Astrocyte of the cerebellum (primary cell): ENCODE measurements at places on chromosomes 7 and 10.

- no peak for DNase-seq
Observed at GRCh38 chr7:113752289-113752688, 166.5 kb downstream of the PPP1R3A start.

- no peak for DNase-seq
Observed at GRCh38 chr10:120368338-120368737, 88.7 kb upstream of the PLPP4 start.

DNA sequence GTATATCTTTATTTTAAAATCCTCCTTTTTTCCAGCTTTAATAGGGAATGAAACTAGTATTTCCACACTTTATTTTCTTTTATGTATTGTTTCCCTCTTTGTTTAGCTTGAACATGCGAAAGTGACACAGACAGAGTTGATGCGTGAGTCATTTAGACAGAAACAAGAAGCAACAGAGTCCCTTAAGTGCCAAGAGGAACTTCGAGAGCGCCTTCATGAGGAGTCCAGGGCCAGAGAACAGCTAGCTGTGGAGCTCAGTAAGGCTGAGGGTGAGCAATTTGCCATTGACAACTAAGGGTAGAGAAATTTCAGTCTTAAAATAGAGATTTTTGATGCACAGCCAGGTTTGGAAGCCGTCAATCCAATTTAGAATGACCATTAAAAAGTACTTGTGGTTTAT is 73.1 kb downstream of the CYP51A1 start:
- DNase-seq, result no peak

DNA sequence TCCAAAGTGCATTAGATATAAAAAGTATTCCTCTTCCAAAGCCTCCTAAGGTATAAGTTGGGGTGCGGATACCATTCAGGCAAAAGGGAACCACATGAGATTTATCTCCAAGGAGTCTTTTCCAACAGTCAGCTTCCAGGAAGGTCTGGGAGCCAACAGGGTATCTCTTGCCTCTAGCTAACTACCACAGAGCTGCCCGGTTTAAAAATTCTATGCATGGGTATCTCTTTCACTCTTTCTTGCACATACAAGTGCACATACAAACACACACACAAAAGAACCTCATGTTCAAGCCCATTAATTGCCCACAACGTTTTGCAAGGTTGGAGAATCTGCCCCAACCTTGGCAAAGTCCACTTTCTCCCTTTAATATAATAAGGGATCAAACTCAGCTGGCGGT is 80.7 kb downstream of the CDK6 start:
- DNase-seq, result no peak

DNA sequence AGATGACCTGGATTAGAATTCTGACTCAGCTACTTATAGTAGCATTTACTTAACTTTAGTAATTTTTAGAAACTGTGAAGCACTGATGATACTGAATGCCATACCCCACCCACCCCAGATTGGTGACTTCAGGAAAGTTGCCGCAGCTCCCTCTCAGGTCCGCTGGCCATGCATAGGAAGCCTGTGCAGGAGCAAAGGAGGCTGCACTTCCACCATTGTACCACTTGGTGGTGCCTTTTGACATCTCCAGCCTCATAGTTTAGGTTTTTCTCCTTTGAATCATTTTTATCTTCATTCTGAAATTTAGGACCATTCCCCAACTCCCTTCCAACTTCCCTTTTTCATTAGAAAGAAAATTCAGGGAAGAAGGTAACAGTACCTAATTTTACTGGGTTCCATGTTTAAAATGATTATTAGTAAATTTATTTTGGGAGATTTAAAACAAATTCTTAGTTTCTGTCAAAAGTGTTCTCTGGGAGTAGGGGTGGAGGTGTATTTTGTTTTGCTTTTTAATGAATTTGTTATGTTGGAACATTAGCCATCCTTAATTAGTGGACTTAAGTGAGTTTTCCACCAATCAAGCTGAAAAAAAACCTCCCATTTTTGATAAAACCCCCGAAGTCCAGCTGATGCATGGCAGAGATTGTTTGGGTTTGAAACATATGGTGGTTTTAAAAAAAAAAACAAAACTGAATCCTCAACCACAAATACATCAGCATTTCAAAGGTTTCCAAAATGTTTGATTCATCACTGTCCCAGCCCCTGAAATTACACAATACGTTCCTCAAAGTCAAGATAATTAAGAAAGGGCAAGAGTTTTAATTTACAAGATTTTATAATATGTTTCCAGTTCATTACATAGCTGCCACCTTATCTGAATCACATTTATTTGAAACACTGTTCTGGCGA is 109.6 kb downstream of the WNT2 start:
- DNase-seq, result peak; percentile 48

DNA sequence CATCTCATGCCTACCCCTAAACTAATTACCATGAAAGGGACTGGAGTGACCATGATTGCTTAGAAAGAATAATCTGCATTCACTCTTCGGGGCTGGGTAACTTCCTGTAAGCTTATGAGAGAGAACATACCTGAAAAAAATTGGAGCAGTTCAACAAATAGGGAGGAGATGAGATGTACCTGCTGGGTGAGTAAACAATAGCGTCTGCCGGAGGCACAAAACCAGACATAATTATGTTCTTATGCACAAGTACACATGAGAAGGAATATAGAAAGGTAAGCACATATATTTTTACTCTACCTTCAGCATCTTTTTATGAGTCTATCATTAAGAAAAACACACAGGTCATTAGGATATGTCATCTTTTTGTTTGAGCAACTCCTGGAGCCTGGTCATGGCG is 224.6 kb upstream of the FERD3L start:
- no peak for DNase-seq

GRCh38 chr10:7718685-7719084 is 15.6 kb downstream of the ITIH2 start:
- DNase-seq, result no peak

GRCh38 chr10:16816171-16816570 is 1.1 kb downstream of the RSU1 start:
- no peak for DNase-seq
